ENCODE measurements at places on chromosomes 5 and 9.

DNA sequence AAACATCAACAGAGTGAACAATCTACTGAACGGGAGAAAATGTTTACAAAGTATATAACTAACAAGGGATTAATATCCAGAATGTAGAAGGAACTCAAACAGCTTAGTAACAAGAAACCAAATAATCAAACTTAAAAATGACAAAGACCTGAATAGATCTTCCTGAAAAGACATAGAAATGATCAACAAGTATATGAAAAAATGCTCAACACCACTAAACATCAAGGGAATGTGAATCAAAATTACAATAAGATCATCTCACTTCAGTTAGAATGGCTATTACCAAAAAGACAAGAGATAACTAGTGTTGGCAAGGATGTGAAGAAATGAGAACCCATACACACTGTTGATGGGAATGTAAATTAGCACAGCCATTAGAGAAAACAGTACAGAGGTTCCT, 218.8 kb downstream of the MCTP1 start:
- DNase-seq: no peak

DNA sequence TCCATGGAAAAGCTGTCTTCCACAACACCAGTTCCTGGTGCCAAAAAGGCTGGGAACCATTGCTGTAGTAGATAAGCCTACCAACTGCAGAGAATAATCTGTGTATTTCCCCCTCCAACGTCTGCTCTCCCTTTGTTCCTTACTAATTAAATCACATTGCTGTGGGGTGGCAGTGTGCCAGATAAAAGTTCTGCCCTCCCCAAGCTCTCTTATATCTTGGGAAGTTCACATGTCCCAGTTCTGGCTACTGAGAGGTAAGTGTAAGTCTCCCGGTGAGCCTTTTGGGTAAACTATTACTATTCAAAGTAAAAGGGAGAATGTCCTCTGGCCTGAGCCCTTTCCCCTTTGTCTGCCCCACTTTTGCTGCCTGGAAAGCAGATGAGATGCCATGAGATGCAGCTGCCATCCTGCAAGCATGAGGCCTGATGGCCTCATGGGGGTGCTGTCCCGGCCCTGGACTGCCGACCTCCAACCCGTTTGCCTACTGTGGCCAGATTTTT, 14.7 kb downstream of the ENC1 start:
- DNase-seq: no peak

DNA sequence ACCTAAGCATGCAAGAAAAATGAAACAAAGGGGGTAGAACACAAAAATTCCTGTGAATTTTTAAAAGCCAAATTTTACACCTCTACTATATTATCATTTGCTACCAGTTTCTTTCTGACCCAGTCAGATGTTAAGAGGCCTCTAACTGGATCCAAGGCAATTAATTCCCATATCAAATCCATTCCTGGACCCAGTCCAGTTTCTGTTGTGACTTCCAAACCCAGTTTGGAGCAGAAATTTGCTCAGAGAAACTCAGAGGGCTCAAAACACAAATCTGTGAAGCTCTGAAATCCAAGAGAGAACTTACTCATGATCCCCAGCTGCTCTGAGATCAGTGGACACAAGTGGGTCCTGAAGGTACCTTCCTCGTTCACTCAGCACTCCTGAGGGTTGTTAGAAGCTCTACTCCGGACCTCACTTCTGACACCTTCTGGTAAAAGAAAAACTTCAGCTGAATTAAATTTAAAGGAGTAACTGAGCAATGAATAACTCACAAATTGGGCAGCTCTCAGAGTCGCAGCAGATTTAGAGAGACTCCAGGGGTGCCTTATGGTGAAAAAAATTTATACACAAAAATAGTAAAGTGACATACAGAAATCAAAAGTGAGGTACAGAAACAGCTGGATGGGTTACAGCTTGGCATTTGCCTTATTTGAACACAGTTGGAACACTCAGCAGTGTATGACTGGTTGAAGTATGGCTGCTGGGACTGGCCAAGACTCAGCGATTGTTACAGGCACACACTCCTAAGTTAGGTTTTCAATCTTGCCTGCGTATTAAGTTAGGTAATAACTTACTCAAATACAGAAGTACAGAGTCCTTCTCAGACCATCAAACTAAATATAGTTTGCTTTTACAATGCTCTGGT, 32.4 kb downstream of the INSL4 start:
- no peak for DNase-seq

- DNase-seq: no peak
These were observed 102.6 kb downstream of the PDZD2 start for GRCh38 chr5:31741496-31741895.

DNA sequence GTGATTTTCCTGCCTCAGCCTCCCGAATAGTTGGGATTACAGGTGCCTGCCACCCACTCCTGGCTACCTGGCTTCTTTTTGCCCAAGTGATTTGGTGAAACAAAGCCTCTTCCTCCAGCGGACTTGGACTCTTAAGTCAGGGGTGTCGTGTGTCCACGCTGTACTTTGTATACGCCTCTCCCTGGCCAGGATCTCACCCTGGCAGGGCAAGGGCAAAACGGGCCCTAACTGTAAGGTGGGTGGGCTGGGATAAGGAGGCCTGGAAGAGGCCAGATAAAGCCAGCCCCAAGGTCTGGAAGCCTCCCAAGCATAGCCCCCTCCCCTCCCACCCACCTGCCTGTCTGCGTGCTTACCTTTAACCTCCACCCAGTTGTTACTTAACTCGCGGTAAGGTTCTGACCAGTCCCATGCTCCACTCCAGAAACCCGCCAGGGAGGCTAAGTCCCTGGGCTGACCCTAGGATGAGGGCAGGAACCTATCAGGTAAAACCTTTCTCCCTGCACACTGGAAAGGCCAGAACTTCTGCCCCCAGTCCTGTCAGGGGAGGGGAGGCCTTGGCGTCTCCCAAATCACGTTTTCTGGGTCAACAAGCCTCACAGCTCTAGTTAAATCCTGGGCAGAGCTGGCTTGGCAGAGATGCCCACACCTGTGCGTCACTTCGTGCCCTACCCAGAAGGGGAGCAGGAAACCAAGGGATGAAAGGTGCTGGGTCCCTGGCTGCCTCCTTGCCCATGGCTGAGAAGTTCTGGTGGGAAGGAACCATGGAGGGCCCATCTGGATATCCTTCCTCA, 8.4 kb downstream of the CDK9 start:
- no peak for DNase-seq

GRCh38 chr5:53091289-53091688, 18.3 kb downstream of the MOCS2 start:
- no peak for DNase-seq

DNA sequence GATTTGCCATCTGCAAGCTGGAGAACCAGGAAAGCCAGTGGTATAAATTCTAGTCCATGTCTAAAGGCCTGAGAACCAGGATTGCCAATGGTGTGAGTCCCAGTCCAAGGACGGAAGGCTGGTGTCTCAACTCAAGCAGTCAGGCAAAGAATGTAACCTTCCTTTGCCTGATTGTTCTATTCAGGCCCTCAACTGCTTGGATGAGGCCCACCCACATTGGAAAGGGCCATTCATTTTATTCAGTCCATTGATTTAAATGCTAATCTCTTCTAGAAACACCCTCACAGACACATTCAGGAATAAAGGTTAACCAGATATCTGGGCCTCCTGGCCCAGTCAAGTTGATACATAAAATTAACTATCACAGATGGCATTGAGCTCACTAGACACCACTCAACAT, 427.8 kb downstream of the ZNF608 start:
- no peak for DNase-seq

DNA sequence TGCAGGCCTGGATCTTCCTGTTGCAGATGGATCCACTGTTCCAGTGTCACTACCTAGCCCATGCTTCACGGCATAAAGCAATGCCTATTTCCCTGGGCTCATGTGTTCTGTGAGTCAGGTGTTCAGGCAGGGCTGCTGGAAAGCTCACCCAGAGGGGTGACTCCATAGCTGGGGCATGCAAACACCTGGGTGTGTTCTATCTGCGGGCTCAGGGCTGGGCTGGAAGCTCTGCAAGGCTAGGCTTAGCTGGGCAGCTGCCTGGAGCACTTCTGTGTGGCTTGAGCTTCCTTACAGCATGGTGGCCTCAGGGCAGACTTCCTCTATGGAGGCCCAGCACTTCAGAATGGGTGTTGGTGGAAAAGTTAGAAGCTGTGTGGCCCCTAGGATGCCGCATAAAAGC, 139.9 kb downstream of the GADD45G start:
- DNase-seq: no peak

DNA sequence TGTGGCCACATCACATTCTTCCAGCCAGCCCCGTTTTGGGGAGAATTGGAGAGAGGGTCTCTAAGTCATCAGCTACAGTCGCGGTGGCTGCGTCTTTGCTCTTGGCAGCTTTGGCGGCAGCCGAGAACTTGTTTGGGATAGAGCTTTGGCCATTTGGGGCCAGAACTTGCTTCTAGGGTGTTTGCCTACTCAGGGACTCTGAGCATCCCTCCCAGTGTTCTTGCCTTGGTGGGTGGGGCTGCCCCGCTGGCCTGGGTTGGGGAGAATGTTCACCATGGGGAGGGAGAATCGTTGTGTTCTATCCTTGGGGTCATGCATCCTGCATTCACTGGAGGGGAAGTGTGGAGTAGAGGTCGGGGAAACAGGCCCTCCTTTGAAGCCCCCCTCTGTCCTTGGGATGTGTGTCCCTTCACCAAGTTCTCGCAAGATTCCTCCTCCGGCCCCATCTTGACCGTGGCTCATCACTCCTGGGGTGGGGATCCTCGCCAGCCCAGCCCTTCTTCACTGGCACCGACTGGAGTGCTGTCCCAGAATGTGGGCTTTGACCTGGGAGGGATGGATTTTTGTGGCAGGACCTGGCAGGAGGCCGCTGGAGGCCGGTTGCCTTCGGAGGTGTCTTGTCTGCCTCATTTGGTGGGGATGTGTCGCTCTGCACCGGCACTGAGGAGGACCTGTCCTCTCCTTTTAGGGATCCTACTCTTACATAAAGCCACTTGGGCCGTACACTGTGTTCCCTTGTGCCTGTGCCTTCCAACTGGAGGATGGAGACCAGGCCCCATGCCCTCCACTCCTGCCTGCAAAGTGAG, 3.5 kb downstream of the PHF2 start:
- no peak for DNase-seq

GRCh38 chr5:1470762-1471211, 25.5 kb upstream of the SLC6A3 start:
- DNase-seq: no peak

DNA sequence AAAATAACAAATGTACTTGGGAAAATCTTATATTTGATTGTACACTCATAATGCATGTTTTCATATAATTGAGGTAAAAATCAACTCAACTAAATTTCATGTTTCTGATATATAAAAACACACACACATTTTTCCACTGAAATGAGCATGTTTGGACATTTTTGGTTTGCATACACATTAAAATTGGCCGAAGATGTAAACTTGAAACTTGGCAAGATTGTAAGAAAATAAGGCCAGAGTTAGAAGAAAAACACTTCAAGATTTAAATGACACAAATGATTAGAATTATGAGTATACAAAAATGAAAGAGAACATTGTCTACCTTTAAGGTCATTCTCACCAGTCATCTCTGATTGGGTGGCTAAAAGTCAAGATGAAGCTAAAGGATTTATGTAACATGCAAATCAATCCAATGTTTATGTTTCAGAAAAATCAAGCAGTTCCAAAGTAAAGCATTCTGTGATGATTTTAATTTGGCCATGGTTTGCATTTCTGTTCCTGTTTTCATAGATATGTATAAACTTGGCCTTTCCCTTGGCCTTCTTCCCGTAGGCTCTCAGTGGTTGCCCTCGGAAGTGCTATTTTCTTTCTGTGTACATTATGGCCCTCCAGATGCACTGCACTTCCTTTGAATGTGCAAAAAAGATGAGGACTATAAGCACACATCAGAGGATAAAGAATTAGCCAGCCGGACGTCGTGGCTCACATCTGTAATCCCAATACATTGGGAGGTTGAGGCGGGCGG, 1105.4 kb upstream of the DMAC1 start:
- no peak for DNase-seq

- no peak for DNase-seq
These were observed 34.9 kb downstream of the SLC6A3 start for GRCh38 chr5:1410156-1411014.

- DNase-seq: no peak
These were observed 94.5 kb downstream of the CDH6 start for GRCh38 chr5:31287985-31288384.

- DNase-seq: no peak
These were observed 124.3 kb upstream of the SAP30L start for GRCh38 chr5:154321546-154321945.

GRCh38 chr5:85621668-85622067, 996.1 kb upstream of the COX7C start:
- DNase-seq: no peak

DNA sequence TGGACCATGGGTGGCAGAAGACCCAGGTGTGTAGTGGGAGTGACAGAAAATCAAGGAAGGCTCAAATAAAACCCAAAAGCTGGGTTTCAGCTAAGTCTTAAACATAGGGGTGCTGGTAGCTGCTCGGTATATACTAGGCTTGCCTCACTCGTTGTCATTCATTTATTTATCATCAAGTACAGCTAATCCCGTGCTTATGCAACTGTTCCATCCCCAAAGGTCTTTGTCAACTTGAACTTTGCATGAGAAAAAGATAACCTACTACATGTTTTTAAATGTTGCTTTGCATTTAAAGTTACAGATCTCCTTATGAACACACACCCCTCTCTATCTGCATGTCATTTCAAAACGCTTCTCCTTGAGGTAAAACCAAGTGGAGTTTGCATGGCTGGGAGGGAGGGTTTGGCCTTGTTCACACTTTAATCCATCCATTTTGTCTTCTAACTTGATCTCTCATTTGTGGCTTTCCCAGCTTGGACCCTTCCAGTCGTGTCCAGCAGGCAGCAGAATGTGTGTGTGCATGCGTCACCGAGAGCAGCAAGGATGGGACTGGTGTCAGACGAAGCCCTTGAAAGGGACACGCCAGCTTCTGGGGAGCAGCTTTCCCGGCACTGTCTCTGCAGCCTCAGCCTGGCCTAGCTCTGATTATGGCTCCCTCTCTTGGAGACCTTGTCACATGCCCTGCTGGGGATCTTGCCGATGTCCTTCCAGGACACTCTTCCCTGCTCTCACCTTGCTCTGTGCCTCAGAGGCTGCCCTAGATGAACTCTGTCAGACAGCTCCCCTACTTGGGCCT, 133.5 kb downstream of the GADD45G start:
- no peak for DNase-seq

DNA sequence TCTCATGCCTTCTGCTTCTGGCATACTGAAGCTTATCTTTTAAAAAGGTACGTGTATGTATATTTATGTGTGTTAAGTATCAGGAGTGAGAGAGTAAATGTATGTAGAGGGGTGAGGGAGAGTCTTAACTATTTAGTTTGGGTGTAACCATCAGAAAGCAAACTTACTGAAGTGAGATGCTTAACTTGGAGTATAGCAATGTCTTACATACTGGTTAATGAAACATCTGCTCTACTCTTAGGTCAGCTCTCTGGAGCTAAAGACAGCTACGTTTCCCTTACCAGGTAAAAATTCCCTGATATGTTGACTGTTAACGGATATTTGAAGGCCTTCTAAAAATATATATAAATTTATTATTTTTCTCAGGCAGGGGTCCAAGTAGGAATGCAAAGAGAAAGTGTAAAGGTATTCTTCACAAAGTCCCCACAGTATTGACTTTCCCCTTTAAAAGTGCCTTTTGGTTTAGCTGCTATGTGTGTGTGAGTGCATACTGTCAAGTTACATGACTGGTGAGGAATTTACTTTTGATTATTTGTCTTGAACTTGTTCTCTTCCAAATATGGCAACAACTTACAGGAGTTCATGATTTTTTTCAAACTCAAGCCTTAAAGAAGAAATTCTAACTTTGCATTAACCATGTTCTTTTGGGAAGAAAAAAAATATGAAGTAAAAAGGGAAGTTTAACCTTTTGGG, 12.3 kb upstream of the C5orf24 start:
- DNase-seq: no peak

GRCh38 chr5:160788102-160788660, 63.8 kb downstream of the ATP10B start:
- no peak for DNase-seq
